ENCODE measurements at places on chromosomes 4 and X.

DNA sequence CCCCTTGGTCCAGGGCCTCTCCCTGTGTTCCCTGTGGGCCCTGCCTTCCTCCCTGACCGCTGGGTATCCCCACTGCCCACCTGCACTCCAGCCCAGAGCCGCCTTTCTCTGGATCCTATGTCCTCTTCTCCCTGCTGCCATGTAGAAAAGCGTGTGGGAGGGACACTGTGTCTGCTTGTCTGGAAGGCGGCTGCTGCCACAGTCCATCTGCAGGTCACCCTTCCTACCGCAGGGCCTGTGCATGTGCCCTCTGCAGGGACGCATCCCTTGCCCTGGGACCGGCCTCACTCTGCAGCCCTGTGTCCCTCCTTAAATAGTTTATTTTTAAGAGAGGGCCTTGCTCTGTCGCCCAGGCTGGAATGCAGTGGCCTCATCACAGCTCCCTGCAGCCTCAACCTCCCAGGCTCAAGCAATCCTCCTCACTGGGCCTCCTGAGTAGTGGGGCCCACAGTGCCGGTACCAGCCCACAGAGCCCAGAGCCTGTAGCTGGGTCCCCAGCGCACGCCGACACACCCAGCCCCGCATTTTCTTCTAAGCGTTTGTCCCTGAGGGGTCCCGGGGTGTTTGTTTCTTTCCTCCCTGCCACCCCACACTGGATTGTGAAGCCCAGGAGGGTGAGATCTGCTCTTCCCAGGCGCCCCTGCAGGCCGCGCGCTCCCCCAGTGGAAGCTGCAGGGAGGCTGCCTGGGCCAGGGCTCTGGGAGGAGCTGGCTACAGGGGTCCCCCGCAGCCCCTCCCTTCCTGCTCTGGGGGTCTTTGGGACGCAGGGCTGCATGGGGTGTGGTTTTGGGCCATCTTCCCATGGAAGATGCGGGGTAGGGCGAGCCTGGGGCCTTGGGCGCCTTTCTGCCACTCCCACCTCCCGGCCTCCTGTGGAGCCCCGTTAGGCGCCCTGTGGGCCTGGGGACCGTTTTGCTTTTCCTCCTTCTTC lies 12.8 kb upstream of the NAT8L start:
- H3K4me1 ChIP-seq, result 0 out of 2 replicates have a peak, but pooled peaks cover 2% of the 10 kb centered on the region
- DNase-seq, result no peak
- no peaks in the 10 kb centered on the region for H3K36me3 ChIP-seq
- H3K27ac ChIP-seq, result no peak overlapping the region
- no peak overlapping the region for H3K4me3 ChIP-seq
- peaks cover 55% of the 10 kb centered on the region for H3K27me3 ChIP-seq

DNA sequence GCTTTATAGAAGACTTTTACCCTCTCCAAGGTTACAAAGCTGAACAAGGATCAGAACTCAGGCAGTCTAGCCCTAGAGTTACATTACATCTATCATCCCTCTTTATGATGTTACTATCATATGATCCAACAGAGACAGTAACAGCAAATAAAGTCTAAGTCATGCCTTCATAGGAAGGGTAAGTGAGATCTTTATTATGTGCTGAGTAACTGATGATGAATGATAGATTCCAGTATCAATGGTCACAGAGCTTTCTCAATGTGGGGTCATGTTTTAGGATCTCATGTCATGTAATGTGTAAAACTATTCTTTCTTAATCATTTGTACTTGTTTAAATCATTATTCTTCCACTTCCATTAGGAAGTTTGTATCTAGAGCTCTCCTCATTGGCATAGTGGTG lies 22.8 kb downstream of the ELOVL6 start:
- H3K36me3 ChIP-seq, result no peaks in the 10 kb centered on the region
- H3K27me3 ChIP-seq, result no peaks in the 10 kb centered on the region
- no peaks in the 10 kb centered on the region for H3K4me1 ChIP-seq
- H3K27ac ChIP-seq, result no peak overlapping the region

GRCh38 chr4:106953036-106953705 lies 82.9 kb downstream of the DKK2 start:
- no peaks in the 10 kb centered on the region for H3K27me3 ChIP-seq
- no peak overlapping the region for H3K4me3 ChIP-seq
- no peaks in the 10 kb centered on the region for H3K36me3 ChIP-seq
- DNase-seq, result no peak
- no peaks in the 10 kb centered on the region for H3K4me1 ChIP-seq
- no peak overlapping the region for H3K27ac ChIP-seq

- no peak overlapping the region for H3K4me3 ChIP-seq
- H3K27me3 ChIP-seq, result no peaks in the 10 kb centered on the region
- no peaks in the 10 kb centered on the region for H3K36me3 ChIP-seq
- H3K27ac ChIP-seq, result no peak overlapping the region
- H3K4me1 ChIP-seq, result no peaks in the 10 kb centered on the region
Observed at GRCh38 chr4:63632858-63633257, 776.4 kb downstream of the TECRL start.

- H3K4me1 ChIP-seq, result peaks cover 12% of the 10 kb centered on the region
- no peaks in the 10 kb centered on the region for H3K27me3 ChIP-seq
- no peaks in the 10 kb centered on the region for H3K36me3 ChIP-seq
Observed at GRCh38 chr4:112739442-112739841, 102.5 kb downstream of the LARP7 start.

GRCh38 chr4:53804719-53805118 lies 213.4 kb upstream of the LNX1 start:
- peak; percentile 48 for DNase-seq
- H3K27ac ChIP-seq, result no peak overlapping the region
- H3K4me1 ChIP-seq, result no peaks in the 10 kb centered on the region
- H3K27me3 ChIP-seq, result no peaks in the 10 kb centered on the region
- H3K36me3 ChIP-seq, result no peaks in the 10 kb centered on the region
- no peak overlapping the region for H3K4me3 ChIP-seq

DNA sequence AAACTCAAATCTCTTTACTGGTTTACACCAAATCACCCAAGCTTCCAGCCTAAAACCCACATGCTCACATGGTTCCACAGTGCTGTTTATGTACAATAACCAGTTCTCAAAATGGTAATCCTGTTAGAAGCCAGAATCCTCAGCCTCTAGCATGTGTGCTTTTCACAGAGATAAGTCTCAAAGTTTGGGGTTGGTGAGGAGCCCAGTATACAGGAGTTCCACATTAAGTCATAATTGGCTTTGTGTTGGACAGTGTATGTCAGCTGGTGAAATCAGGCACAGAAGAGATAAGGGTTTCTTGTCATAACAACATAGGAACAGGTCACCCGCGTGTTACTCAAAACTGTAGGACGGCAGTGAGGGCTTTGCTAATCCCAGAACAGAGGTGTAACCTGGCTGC lies at the start of gene TRIML1:
Gene TRIML1 (plus strand): TSS at position 301 of the 400 bp plus-strand sequence. CDS start 118 bp downstream, outside the sequence.
- H3K4me1 ChIP-seq, result no peaks in the 10 kb centered on the region
- DNase-seq, result no peak
- H3K27ac ChIP-seq, result no peak within 1 kb of the TSS
- H3K4me3 ChIP-seq, result no peak within 1 kb of the TSS
- H3K36me3 ChIP-seq, result no peaks in the 10 kb centered on the region

Measured in MM.1S (cell line).